ENCODE measurements at places on chromosomes 5 and 9.

DNA sequence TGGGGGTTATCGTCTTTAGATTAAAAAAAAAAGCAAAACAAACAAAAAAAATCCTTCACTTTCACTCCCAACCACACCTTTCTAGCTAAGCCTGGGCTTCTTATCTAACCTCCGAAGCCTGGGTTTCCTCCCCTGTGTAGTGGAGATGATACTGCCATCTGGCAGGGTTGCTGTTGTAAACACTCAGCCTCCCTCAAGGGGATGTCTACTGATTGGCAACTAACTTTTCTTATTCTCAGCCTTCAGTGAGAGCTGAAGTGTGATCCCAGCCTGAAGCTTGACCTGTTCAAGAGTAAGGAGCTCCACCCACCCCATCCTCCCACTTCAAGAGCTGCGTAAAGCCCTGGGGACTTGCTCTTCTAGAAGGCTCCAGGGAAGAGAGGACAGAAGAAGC, 21.5 kb upstream of the WWC1 start:
- DNase-seq: no peak

GRCh38 chr5:55333017-55333416, 25.2 kb downstream of the MTREX start:
- no peak for DNase-seq

GRCh38 chr9:85038061-85038460, 368.5 kb downstream of the NTRK2 start:
- DNase-seq: peak; percentile 66

DNA sequence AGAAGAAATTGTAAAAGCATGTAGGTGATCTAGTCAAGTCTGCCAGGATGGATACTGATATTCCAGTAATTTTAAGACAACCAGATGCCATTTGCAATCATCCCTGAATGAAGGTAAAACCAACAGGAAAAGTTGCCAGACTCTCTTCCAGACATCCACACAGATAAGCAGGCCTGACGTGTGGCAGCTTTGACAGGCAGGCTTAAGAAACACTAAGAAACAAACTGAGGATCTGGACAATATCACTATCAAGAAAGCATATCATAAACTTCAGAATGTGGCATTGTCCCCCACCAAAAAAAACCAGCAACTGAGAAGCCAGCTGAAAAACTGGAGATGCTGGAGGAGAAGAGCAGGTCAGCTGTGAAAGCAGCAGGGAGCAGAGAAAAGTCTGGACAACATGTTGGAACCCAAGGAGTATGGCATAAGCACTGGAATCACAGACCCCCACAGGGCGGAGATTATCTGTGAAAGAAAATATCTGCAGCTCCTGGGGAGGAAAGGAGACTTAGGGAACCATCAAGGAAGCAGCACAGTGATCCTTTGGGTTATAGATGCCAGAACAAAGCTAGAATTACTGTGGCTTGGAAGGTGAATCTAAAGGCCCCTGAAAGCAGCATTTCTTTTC, 307.0 kb downstream of the CWC27 start:
- DNase-seq: no peak

GRCh38 chr5:10366310-10367272, 13.1 kb downstream of the MARCHF6 start:
- peak; percentile 45 for DNase-seq

- DNase-seq: no peak
Measured at GRCh38 chr5:176427971-176428370, 11.6 kb upstream of the CLTB start.

- DNase-seq: no peak
Measured at GRCh38 chr5:57780306-57780960, 297.8 kb upstream of the ACTBL2 start.

- no peak for DNase-seq
Measured at GRCh38 chr9:75483636-75484035, 395.3 kb downstream of the OSTF1 start.

GRCh38 chr5:112581811-112582320, 155.8 kb upstream of the APC start:
- no peak for DNase-seq

GRCh38 chr9:114250235-114250568, 72.7 kb upstream of the ORM1 start:
- no peak for DNase-seq

- DNase-seq: no peak
Measured at GRCh38 chr5:57778501-57779091, 296.0 kb upstream of the ACTBL2 start.

- DNase-seq: no peak
Measured at GRCh38 chr9:136284311-136284710, 19.6 kb downstream of the CCDC187 start.

- no peak for DNase-seq
Measured at GRCh38 chr5:19064094-19064493, 923.9 kb downstream of the CDH18 start.

DNA sequence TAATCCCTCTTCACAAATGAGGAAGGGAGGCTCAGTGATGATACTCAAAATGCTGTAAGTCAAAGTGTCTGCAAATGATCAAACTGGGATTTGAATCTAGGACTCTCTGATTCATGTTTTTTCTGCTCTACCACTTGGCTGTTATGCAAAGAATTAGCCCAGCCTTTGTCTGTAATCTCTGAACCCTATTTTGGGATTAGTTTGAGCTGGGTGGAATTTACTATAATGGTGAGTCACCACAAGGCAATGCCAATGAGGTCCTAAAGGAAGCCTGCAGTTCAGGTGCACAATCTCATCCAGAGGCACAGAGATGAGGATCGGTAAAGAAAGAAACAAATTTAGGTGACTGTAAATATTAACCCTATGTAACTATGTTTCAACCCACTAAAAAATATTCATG, 29.2 kb downstream of the RFK start:
- DNase-seq: no peak

- no peak for DNase-seq
Measured at GRCh38 chr5:154203798-154204578, 13.5 kb downstream of the GALNT10 start.

DNA sequence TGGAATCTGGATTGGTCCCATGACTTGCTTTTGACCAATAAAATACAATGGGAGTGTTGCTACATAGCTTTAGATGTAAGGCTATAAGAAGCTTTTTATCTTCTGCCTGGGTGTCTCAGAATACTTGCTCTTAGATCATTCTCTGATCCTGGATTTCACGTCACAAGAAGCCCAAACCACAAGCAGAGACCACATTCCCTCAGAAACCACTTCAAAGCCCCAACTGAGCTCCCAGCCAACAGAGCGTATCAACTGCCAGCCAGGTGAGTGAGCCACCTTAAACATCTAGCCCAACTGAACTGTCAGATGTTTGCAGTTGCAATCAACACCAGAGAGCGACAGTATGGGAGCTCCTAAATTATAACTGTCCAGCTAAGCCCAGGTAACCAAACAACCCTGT, 687.1 kb downstream of the TLE1 start:
- DNase-seq: no peak

DNA sequence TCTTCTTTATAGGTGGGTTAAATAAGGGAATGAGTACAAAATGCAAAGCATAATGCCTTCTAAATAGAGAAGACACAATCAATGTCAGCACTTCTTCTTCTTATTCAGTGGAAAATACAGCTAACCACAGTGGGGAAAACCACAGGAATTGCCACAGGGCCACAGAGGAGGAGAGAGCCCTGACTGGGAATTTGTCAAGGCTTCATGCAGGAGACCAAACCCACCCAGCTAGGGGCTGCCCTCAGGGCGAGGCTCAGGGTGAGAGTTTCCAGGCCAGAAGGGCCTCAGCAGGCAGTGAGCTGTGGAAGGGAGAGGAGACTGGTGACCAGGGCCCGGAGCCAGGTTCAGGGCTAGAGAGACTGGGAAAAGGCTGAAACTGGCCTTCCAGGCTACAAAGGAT, 279.1 kb downstream of the MSX2 start:
- DNase-seq: no peak

GRCh38 chr9:135602789-135603481, 36.4 kb downstream of the GLT6D1 start:
- DNase-seq: peak; percentile 62

DNA sequence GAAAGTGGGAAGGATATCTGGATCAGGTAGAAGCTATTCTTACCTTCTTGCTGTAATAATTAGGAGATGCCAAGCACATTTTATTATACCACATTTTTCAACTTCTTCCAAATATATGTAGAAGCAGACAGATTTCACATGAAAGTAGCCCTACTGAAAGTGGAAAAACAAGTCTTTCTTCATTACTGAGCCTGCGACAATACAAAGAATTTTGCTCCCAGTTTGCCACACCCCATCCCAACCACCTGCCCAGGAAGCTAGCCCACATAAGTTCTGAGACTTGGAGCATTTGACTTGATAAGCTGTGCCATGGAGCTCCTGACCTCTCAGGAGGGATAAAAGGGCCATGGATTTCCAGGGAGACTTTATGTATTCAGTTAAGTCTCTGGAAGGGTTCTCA, 249.1 kb upstream of the ADCY2 start:
- DNase-seq: no peak

GRCh38 chr5:139385061-139386049, 2.3 kb upstream of the SLC23A1 start:
- peak; percentile 39 for DNase-seq

- DNase-seq: no peak
Measured at GRCh38 chr9:110797611-110798010, 129.0 kb downstream of the MUSK start.

- no peak for DNase-seq
Measured at GRCh38 chr5:74064225-74064624, 438.2 kb downstream of the ARHGEF28 start.

DNA sequence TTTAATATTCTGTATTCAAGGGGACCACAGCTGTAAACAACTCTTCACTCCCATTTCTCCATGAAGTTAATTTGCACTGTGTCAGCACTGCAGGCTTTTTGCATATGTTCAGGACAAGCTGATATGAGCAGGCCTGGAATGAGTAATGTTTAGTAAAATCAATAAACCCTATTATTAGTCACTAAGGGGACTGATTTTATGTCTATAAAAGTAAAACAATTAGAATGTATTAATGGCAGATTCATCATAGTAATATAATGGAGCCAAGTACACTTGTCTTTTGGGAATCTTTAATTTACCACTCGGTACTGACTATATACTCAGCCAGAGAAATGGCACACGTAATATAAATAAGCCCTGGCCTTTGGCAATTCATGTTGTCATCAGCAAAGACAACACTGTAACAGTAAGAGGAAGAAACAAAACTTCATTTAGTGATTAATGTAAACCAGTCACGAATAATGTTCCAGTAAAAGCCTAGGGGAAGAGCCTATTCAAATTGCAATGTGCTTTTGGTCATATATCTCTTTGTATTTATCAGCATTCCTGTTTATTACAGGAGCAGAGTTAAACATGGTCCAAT, 111.6 kb downstream of the ZNF608 start:
- DNase-seq: no peak

DNA sequence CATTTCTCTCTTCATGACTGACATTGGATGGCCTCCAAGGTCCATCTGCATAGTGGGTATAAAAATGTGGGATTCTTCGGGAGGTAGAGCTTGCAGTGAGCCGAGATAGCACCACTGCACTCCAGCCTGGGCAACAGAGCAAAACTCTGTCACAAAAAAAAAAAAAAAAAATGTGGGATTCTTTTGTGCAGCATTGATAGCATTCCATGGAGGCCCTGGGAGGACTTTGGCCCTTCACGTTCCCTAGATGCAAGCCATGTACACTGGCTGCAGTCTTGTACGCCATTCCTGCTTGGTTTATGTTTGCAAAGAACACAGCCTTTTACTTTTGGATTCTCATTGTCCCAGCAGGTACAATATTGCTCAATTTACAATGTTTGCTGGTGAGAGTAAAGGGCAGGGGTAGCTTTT, 157.8 kb downstream of the SLCO4C1 start:
- DNase-seq: no peak

- no peak for DNase-seq
Measured at GRCh38 chr9:14453286-14453685, 139.3 kb upstream of the NFIB start.

DNA sequence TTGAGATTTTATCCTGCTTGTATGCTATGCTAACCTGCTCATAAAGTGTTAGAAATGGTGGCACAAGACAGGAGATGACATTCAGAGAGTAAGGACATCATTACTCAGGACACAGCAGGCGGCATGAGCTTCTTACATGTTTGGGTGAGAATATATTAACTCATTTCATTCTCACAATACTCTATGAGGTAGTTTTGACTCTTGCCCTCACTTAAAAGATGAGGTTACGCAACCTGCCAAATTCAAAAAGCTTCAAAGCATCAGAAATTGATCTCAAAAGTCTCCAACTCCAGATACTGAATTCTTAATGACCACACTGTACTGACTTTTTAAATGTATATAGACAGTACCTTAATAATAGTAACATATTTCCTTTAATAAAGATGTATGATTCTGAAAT, 60.8 kb downstream of the CDH18 start:
- no peak for DNase-seq

DNA sequence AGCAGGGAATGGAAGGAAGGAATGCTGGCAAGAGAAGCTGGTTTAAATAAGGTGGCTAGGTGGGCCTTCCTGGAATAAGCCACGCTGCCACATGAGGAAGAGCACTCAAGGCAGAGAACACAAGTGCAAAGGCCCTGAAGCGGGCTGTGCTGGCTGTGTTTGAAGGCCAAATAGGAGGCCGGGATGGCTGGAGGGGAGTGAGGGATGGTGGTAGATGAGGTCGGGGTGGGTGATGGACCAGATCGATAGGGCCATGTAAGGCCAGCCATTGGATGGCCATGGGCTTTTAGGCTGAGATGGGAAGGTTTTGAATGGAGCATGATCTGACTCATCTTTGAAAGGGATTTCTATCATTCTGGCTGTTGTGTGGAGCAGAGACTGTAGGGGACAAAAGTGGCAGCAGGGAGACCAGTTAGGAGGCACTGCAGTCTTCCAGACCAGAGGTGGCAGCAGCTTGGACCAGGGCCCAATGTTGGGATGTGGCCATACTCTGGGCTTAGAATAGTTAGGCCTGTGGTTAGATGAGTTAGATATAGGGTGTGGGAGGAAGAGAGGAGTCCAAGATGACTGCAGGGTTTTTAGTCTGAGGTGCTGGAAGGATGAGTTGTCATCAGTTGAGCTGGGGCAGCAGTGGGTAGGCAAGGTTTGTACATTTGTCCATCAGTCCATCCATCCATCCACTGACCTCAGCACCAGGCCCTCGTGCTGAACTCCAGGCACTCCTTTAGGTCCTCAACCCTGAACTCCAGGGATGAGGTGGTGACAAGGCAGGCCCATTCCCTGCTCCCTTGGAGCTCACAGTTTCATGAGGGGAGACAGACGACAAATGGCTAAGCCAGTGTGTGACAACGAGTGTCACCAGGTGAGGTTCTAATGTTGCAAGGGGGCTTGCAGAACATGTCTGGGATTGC, 30.3 kb downstream of the NDST1 start:
- no peak for DNase-seq

DNA sequence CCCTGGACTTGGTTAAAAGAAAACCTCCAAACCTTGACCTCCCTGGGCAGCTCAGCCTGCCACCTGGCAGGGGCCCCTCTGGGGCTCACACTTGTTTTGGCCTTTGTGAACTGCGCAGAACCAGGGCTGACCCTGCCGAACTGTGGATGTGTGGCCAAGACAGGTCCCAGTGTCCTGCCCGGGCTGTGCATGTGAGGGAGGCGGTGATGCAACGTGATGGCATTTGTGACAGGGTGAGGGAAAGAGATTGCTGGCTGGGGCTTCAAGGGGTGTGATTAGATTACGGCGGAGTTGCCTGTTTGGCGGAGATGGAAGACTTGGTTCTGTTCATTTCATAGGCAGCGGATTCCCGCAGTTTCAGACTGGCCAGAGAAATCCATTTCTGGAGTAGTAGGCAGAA, 30.4 kb upstream of the NKX2-5 start:
- DNase-seq: no peak
